MM.1S (cell line): ENCODE measurements at places on chromosomes 11 and 22.

GRCh38 chr11:46983598-46983997 is 47.0 kb downstream of the CSTPP1 start:
- H3K4me3 ChIP-seq = no peak overlapping the region
- no peaks in the 10 kb centered on the region for H3K36me3 ChIP-seq
- no peak overlapping the region for H3K27ac ChIP-seq
- 0 out of 2 replicates have a peak, but pooled peaks cover 4% of the 10 kb centered on the region for H3K4me1 ChIP-seq

DNA sequence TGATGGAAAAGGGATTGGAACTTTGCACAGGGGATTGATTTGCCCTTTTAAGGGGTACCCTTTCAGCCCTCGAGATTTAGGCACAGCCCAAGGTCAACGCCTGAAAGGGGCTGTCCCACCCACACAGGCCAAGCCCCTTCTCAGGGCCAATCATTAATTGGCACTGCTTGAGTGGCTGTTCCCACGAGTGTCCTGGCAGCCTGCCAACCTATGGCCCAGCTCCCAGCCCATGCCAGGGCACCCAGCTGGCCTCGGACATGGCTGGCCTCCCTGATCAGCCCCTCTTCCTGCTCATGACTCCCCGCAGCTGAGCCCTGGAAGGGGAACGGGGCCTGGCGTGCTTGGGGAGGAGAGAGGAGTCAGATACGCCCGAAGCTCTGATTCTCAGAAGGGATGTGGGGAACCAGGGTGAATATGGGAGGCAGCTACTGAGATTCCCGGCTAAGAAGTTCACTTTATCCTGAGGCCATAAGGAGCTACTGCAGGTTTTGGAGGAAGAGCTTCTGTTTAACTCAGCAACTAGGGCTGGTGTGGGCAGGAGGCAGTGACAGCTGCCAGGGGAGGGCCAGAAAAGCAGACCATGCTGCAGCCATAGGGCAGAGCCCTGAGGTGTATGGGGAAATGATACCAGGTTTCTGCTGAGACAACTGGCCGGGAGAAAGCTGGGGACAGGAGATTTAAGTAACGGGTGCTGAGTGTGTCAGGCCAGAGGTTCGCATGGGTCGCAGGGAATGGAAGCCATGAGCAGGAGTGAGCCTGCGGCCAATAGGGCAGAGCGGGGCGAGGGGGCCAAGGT is 30.0 kb downstream of the WNT7B start:
- H3K36me3 ChIP-seq = no peaks in the 10 kb centered on the region
- H3K4me3 ChIP-seq = no peak overlapping the region
- no peaks in the 10 kb centered on the region for H3K4me1 ChIP-seq
- H3K27me3 ChIP-seq = peaks cover 97% of the 10 kb centered on the region
- no peak for DNase-seq

- H3K27me3 ChIP-seq = no peaks in the 10 kb centered on the region
- H3K4me1 ChIP-seq = peaks cover 2% of the 10 kb centered on the region
- no peak overlapping the region for H3K4me3 ChIP-seq
These were observed 19.8 kb upstream of the CCDC89 start for GRCh38 chr11:85705800-85706199.

DNA sequence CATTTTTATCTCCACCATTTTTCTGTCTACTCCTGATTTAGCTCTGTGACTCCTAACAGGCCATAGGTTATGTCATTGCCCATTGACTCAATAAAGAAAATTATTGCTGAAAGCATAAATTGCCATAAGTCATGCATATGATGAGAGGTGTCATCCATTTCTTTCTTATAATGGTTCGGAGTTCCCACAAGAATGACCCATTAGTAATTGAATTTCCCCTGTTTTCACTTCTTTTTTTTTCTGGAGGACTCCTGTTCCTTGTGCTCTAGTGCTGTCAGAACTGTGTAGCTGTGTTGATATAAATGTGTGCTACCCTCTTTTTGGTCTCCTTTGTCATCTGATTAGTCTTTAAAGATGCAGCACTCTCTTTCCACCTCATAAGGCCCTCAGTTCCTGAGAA is 22.9 kb upstream of the CARD18 start:
- DNase-seq = no peak
- H3K27ac ChIP-seq = no peak overlapping the region
- no peaks in the 10 kb centered on the region for H3K27me3 ChIP-seq
- H3K4me1 ChIP-seq = no peaks in the 10 kb centered on the region
- H3K36me3 ChIP-seq = no peaks in the 10 kb centered on the region
- no peak overlapping the region for H3K4me3 ChIP-seq

GRCh38 chr11:47607380-47607779 is 13.2 kb upstream of the C1QTNF4 start:
- H3K36me3 ChIP-seq = no peaks in the 10 kb centered on the region
- no peak overlapping the region for H3K27ac ChIP-seq
- no peak for DNase-seq
- no peak overlapping the region for H3K4me3 ChIP-seq
- H3K4me1 ChIP-seq = peaks cover 16% of the 10 kb centered on the region
- H3K27me3 ChIP-seq = no peaks in the 10 kb centered on the region

DNA sequence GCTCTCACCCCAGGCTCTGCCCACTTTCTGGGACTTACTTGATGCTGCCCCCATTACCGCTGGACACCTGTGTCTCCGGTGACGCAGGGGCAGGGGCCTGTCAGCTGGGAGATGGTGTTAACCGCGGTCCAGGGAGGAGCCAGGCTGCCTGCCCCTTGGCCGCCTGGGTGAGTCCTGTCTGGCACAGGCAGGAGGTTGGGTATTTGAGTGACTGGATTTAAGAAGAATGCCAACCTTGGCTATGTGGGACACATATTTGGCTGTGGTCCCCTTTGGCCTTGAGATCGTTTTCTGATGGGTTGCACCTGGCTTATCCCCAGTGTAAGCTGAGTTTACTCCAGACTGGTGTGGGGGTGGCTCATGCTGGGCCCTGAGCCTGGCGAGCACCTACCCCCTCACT is 2.5 kb downstream of the MUC6 start:
- no peaks in the 10 kb centered on the region for H3K36me3 ChIP-seq
- no peak overlapping the region for H3K27ac ChIP-seq
- no peak overlapping the region for H3K4me3 ChIP-seq
- DNase-seq = no peak
- peaks cover 78% of the 10 kb centered on the region for H3K27me3 ChIP-seq

DNA sequence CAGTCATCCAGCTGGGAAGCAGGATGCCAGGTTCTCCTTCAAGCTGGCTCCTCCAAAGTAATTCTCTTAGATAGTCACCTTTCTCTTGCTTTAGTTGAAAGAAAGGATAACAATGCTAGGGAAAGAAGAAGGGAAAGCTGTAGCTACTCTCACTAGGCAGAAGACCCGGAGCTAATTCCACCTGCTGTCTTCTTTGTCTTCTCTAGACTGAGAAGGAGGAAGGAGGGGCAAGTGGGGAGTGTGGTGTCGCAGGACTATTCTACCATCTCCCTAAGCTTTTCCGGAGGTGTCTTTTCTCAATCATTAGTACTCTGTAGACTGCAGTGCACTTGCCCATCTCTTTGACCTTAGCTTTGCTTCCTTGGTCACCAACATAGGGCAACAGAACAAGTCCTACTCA is 162.8 kb downstream of the NCAM1 start:
- no peaks in the 10 kb centered on the region for H3K27me3 ChIP-seq
- no peaks in the 10 kb centered on the region for H3K4me1 ChIP-seq
- no peak overlapping the region for H3K27ac ChIP-seq
- no peaks in the 10 kb centered on the region for H3K36me3 ChIP-seq
- no peak overlapping the region for H3K4me3 ChIP-seq
- no peak for DNase-seq

DNA sequence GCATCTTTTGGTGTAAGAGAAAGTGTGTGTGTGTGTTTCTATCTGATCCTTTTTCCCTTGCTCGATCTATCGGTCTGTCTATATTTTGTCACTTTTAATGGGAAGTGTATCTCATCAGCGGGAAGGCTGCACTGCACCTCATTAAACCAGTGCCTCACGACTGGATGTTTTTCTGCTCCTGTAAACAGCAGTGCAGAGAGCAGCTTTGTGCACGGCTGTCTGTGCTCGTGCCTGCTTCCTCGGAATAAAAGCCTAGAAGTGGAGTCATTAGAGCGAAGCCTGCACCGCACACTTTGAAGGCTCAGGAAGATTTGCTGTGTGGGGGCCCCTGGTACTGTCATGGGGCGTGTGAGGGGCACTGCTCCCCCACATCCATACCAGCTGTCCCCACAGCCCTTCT is 27.0 kb upstream of the PARVG start:
- H3K27ac ChIP-seq = no peak overlapping the region
- no peaks in the 10 kb centered on the region for H3K36me3 ChIP-seq
- H3K4me3 ChIP-seq = no peak overlapping the region
- H3K27me3 ChIP-seq = no peaks in the 10 kb centered on the region

- H3K27ac ChIP-seq = no peak overlapping the region
- no peaks in the 10 kb centered on the region for H3K4me1 ChIP-seq
- no peak for DNase-seq
These were observed 45.0 kb upstream of the CRYBB3 start for GRCh38 chr22:25154667-25154999.

- peak overlapping the region; percentile 94 for H3K4me3 ChIP-seq
- no peaks in the 10 kb centered on the region for H3K36me3 ChIP-seq
- H3K27ac ChIP-seq = no peak overlapping the region
- H3K27me3 ChIP-seq = no peaks in the 10 kb centered on the region
- H3K4me1 ChIP-seq = no peaks in the 10 kb centered on the region
- no peak for DNase-seq
These were observed 667 bp downstream of the ACCS start for GRCh38 chr11:44066732-44067141.

DNA sequence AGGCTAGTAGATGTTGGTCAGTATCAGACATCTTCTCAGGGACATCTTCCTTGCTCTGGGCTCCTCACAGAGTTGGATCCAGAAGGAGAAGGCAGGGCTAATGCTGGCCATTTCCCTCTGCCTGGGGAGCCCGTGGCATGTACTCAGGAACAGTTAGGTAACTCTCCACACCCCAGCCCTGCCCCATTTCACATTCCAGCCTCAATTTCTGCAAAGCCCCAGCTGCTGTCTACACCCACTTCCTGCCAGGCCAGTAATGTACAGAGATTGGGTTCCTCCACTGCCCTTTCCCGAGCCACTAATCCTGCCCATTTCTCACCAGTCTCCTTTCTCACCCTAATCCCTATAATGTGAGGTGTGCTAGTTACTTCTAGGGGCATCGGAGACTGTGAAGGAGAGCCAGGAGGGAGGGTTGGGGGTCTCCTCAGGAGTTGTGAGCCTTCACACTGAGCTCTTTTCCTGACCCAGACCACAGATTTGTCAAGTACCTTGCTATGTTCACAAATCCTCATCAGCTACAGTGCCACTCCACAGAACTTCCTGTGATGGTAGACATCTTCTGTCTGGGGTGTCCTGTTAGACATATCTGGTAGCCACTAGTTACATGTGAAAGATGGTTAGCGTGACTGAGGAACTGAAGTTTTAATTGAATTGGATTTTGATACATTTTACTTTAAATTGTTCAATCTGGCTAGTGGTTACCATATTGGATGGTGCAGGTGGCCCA is 1.3 kb upstream of the SEC14L3 start:
- H3K36me3 ChIP-seq = no peaks in the 10 kb centered on the region
- H3K27ac ChIP-seq = no peak overlapping the region
- H3K27me3 ChIP-seq = peaks cover 94% of the 10 kb centered on the region
- no peaks in the 10 kb centered on the region for H3K4me1 ChIP-seq

GRCh38 chr22:25709758-25710157 is 32.2 kb upstream of the MYO18B start:
- H3K4me1 ChIP-seq = no peaks in the 10 kb centered on the region
- H3K4me3 ChIP-seq = no peak overlapping the region
- no peak for DNase-seq
- no peaks in the 10 kb centered on the region for H3K27me3 ChIP-seq
- no peak overlapping the region for H3K27ac ChIP-seq

- H3K4me3 ChIP-seq = no peak overlapping the region
- H3K36me3 ChIP-seq = no peaks in the 10 kb centered on the region
- H3K27ac ChIP-seq = no peak overlapping the region
- DNase-seq = no peak
These were observed 17.6 kb downstream of the MPPED1 start for GRCh38 chr22:43429426-43429825.

- no peak overlapping the region for H3K4me3 ChIP-seq
- DNase-seq = no peak
- no peak overlapping the region for H3K27ac ChIP-seq
These were observed 12.8 kb upstream of the PRR5 start for GRCh38 chr22:44689173-44689572.

GRCh38 chr11:117794772-117795629 is 2.0 kb downstream of the DSCAML1 start:
- no peaks in the 10 kb centered on the region for H3K36me3 ChIP-seq
- H3K27ac ChIP-seq = no peak overlapping the region

GRCh38 chr22:38570779-38571364 is 889 bp upstream of the DMC1 start:
- peaks cover 13% of the 10 kb centered on the region for H3K4me1 ChIP-seq
- H3K36me3 ChIP-seq = no peaks in the 10 kb centered on the region
- H3K4me3 ChIP-seq = peak overlapping the region; percentile 74
- H3K27me3 ChIP-seq = no peaks in the 10 kb centered on the region
- peak; percentile 67 for DNase-seq

- H3K4me3 ChIP-seq = no peak overlapping the region
- no peaks in the 10 kb centered on the region for H3K36me3 ChIP-seq
- H3K27me3 ChIP-seq = no peaks in the 10 kb centered on the region; the same call in 1 of the 2 replicates
- H3K4me1 ChIP-seq = peaks cover 16% of the 10 kb centered on the region
These were observed 8.8 kb upstream of the BMAL1 start for GRCh38 chr11:13268791-13269190.

DNA sequence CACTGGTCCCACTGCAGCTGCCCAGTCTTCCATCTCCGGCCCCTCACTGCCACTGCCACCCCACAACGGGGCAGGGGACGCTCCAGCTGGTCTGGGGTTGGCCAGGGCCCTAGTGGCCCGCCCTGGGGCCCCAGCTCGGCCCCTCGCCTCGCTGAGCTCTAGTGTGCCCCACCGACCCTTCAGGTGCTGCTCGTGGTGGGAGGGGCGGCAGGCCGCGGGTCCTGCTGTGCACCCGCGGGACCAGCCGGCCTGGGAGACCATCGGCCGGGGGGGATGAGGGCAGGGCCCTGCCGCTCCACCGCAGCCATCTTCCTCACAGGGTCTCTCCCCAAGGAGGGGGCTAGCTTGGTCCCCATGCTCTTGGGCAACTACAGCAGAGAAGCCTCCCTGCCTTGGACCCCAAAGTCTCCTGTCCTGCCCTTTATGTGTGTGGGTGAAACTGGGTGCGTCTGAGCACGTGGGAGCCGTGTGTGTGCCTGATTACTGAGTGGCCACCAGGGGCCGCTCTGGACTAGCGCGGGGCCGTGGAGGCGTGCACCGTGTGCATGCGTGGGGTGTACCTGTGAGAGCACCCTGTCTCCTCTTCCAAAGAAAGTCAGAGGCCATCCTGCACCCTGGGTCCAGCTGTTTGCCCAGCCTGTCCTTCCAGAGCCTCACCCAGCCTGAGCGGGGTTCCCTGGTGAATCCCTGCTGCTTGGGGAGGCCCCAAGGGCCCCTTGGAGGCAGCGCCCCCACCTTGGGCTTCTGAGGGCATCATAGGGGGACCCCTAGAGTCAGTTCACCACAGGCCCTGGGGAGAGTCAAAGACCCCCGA is 6.0 kb upstream of the ACR start:
- peaks cover 47% of the 10 kb centered on the region for H3K4me1 ChIP-seq
- H3K27me3 ChIP-seq = no peaks in the 10 kb centered on the region
- peak overlapping the region; percentile 81; the same call in 1 of the 2 replicates for H3K27ac ChIP-seq
- DNase-seq = peak; percentile 68
- H3K36me3 ChIP-seq = no peaks in the 10 kb centered on the region
- peak overlapping the region; percentile 48 for H3K4me3 ChIP-seq
